CD4-positive, alpha-beta T cell treated with Interleukin-6 at 100 ng/mL for 8 hours (primary cell): ENCODE measurements at places on chromosomes 5 and 9.

GRCh38 chr9:125950880-125951471 lies 203.8 kb downstream of the PBX3 start:
- DNase-seq, result no peak

DNA sequence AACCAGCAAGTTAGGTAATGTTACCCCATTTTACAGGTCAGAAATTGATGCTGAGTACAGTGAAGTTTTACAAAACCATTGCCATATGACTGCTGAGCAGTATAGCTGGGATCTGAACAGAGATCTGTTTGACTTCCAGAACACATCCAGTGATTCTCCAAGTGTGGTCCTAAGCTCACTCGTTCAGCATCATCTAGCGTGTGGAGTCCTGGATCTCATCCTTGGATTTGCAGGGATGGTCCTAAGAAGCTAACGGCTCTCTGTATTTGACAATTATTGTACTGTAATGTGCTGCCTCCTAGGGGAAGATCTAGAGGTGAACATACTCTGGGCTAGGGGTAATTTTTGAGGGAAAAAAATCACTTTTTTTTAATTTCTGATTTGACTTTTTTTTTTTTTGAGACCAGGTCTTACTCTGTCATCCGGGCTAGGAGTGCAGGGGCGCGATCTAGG lies 1.4 kb downstream of the SLC26A2 start:
- no peak for DNase-seq

GRCh38 chr5:16489322-16489791 lies 23.8 kb upstream of the ZNF622 start:
- no peak for DNase-seq

- no peak for DNase-seq
Observed at GRCh38 chr9:136079916-136080246, 15.2 kb downstream of the NACC2 start.

DNA sequence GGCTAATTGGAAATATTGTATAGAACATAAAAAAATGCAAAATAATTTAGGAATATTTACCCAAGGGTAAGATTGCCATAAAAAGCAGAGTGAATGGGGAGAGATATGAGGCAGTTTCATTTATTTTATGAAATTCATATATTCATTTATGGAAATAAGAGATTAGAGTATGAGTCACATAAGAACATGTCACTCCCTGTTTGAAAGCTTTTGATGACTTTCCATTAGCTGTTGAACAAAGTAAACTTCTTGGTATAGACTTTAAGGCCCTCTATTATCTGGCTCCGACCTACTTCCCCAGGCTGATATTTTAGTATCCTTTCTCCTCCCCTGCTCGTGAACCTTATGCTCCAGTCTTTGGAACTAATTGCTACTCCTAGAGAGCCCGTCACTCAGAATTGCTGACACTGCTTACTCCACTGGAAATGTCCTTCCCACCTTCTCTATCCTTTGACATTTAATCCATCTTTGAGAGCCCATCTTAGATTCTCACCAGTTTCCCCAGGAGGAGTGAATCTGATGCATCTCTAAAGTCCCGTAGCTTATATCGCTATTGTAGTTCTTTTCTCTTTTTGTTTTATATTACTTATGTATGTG lies 8.9 kb upstream of the ACTBL2 start:
- no peak for DNase-seq

GRCh38 chr5:81302596-81302995 lies 1.2 kb downstream of the ZCCHC9 start:
- no peak for DNase-seq

GRCh38 chr9:37976714-37977477 lies 73.0 kb upstream of the SLC25A51 start:
- DNase-seq, result no peak
